ENCODE measurements at places on chromosomes 13 and 19. TPM values are rescaled to one million over a fixed set of nuclear protein-coding genes. Genes with fewer than 3 reads are reported as not detected.

Gene PLIN4
- under 0.01 TPM for total RNA-seq

Gene CGB8
- not detected for total RNA-seq

Gene RHPN2
- 1.6 TPM for total RNA-seq

Gene ZSCAN22
- 2.0 TPM for total RNA-seq

GRCh38 chr13:20475927-20476691 is 49.5 kb downstream of the CRYL1 start:
- DNase-seq = no peak

- no peak for DNase-seq
Measured at GRCh38 chr19:48961051-48961649, 4.0 kb upstream of the FTL start.

- DNase-seq = no peak
Measured at GRCh38 chr13:30159446-30159839, 147.9 kb downstream of the KATNAL1 start.

DNA sequence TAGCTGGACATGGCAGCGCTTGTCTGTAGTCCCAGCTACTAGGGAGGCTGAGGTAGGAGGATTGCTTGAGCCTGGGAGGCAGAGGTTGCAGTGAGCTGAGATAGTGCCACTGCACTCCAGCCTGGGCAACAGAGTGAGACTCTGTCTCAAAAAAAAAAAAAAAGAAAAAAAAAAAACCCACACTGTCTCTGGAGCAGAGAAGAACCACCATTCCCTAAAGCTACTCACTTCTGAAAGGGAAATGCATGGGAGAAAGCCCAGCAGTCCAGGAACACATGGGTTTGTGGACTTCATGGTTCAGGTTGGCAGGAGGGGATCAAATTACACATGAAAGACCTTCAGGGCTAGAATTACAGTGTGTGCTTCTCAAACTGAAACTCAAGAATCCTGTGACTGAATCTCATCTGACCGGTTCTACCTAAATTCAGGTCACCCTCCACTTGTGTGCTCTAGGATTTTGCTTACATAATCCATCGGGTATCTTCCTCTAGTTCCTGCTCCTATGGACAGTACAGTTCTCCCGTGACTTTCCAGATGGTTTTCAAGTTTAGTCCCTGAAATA is 30.2 kb upstream of the CPB2 start:
- DNase-seq = no peak

GRCh38 chr13:79237981-79238380 is 168.1 kb downstream of the RBM26 start:
- DNase-seq = no peak

- no peak for DNase-seq
Measured at GRCh38 chr13:89568276-89568675, 1779.2 kb upstream of the MIR17HG start.

GRCh38 chr19:56144831-56145230 is 3.7 kb downstream of the ZNF444 start:
- no peak for DNase-seq

DNA sequence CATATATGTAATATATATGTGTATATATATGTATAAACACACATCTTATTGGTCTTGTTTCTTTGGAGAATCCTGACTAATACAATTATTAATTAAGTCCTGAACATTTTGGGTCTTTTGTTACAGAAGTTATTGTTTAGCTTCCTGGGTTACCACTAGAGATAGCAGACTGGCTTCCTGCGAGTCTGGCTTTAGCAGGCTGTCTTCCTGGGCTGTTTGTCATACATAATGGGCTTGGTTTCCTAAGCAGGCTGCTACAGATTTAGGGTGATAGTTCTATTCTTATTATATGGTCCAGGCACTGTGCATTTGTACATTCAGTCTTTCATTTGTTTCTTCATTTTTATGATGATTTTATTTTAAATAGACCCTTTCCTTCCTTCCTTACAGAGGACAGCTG is 312.0 kb upstream of the TMTC4 start:
- no peak for DNase-seq

DNA sequence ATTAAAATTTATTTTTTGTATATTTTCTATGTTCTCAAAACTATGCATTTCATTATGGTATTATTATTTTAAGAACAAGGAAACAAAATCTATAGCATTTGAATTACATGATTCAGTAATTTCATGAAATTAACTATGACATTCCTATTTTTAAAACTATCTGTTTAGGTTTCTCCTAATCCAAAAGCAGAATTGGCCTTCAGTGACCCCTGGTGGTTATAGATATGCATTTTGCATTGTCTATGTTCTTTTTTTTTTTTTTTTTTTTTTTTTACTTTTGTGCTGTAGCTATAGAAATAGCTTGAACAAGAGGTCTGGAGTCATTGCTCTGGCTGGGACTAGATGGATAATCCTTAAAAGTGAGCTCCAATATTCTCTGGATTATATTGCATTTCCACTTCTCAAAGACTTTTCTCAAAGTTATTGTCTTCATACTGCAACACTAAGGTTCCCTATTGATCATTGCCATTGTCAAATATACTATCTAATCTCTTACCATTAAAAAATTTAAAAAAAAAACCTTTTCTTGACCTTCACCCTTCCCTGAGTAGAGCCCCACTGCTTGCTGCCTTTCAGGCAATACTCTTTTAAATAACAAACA is 15.9 kb upstream of the DNAJC3 start:
- no peak for DNase-seq

- DNase-seq = no peak
Measured at GRCh38 chr13:60108589-60108988, 55.1 kb downstream of the DIAPH3 start.

- no peak for DNase-seq
Measured at GRCh38 chr13:100738176-100738855, 63.7 kb upstream of the TMTC4 start.

DNA sequence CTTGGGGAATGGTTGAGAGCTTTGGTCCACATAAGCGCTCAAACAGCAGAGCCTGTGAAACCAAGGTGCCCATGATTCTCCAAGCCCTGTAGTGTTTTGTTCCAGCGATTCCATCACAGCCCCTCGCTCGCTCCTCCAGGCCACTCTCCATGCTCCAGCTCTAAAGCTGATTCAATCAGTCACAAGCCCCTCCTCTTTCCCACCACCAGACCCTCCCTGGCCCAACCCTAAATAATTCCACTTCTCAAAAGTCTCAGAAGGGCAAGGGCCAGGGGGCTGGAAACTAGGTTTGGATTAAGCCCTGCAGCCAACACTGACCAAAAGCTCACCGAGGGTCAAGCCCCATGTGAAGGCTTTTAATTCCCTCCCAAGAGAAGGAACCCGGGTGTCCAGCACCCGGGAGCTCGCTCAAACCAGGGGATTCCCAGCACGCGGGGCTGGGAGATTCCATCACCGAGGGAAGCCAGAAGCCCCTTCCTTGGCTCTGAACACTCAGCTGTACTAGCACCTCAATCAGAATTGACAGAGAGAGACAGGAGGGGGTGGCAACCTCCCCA is 1.5 kb downstream of the ZNF296 start:
- DNase-seq = no peak

DNA sequence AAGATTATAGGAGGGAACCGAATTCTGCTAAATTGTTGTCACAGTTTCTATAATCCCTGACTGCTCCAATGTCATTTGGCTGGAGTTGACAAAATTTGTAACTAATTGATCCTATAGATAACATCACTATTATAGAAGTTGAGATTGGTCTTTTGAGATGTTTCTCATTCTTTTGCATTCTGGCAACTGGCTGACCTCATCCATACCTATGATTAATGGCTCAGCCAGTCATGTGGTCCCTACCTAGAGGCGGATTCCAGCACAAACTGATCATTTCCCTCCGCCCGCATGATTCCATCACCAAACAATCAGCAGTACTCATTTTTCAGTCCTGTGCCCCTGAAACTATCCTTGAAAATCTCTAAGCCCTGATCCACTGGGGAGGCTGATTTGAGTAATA is 4.2 kb downstream of the PSG2 start:
- DNase-seq = no peak

DNA sequence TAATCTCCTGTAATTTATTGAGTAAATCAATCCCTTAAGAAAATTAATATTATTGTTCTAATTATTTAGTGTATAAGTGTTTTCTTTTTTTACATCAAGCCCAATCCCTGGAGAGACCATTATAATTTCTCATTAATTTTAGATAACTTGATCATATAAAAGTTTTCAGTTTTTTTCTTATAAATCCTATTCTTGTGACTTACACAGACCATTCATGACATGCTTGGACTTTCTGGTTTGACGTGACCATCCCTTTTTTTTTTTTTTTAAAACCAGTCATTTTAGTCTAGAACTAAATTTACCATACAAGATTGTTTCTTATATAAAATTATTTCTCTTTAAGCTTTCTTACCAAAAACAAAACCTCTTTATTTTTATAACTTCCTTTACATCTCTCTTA is 5.4 kb upstream of the MTRF1 start:
- DNase-seq = no peak
